ENCODE measurements at places on chromosomes 6 and 20.

DNA sequence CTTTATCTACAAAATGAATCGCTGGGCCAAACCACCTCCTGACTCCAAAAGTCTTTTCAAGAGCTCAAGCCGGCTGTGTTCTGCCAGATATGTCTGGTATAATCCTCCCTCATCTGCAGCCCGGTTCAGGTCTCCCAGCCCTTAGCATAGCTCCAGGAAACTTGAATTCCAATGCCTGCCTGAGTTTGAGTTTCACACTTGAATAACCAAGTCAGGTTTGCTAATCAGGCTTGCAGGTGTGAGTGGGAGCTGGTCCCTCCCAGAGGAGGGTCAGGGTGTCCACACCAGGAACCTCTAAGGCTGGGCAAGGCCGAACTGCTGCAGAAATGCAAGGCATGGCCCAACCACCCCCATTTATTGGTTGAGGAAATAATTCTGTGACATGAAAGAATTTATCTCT is 96.6 kb downstream of the TMEM242 start:
- no peak for DNase-seq

DNA sequence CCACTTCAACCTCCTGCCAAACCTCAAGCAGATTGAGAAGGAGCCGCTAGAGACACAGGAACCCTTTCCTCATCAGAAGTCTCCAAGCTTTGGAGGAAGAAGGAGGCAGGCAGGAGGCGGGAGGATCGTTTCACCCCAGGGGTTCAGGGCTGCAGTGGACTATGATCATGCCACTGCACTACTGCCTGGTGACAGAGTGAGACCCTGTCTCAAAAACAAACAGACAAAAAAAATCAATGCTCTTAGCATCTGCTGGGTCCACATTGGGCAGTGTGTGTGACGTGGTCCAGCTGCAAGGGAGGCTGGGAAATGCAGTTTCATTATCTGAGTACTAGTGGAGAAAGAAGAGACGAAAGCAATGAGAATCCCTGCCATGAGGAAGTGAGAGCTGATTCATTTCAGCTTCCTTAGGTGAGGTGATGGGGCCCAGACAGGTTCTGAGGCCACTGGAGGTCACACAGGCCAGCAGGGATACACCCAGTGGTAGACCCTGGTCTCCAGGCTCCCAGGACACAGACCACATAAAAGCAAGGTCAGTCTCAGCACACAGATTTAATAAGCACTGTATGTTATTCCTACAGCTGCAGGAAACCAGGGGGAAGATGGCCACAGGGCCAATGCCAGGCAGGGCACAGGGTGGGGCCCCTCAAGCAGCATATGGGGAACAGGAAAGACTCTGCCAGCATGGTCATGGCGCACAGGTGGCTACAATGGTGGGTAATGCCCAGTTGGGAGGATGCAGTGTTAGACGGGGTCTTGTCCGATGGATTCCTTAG is 4.3 kb downstream of the GFRA4 start:
- no peak for DNase-seq

DNA sequence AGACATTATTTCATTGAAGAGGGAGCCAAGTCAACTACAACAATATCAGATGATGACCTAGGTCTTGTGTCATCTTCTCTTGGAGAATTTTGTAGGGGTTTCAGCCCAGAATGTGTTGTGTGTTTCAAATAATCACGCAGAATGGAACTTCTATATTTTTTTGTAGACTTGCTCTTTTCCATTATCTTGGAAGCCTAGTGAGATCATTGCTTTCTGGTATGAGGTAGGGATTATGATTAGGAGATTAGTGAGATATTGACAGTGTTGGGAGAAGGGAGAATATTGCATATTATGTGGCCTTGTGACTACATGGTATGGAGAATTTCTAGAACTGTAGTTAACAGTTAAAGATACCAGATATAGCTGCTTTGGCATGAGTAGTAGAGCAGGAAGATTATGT is 423.6 kb upstream of the PLCB4 start:
- DNase-seq: no peak

DNA sequence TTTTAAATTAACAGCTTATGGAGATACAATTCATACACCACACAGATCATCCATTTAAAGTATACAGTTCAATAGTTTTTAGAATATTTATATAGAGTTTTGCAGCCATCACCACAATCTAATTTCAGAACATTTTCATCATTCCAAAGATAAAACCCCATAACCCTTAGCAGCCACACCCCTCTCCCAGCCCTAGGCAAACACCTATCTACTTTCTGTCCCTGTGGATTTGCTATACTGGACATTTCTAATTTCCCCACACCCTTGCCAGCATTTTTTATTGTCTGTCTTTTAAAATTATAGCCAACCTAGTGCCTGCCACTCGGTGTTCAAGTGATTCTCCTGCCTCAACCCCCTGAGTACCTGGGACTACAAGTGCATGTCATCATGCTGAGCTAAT is 23.0 kb upstream of the AKAP7 start:
- DNase-seq: no peak

DNA sequence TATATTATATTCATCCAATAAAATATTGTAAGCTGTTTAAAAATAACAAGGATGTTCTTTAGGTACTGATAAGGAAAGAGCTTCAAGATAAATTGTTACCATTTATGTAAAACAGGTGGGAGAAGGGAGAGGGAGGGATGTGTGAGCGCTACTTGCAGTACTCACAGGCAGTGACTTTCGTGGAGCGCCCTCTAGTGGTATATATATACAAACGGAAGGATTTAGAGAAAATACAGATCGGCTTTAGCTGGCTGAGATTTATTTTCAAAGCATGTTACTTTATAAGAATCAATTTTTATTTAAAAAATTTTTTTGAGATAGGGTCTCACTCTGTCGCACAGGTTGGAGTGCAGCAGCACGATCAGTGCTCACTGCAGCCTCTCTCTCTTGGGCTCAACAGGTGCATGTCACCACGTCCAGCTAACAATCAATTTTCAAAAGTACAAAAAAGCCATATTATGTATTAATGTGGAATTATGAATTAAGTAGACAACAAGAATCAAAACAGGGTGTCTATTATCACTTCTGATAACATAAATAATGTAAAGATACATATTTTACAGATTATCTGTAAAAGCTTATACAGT is 3.3 kb upstream of the MOG start:
- no peak for DNase-seq

DNA sequence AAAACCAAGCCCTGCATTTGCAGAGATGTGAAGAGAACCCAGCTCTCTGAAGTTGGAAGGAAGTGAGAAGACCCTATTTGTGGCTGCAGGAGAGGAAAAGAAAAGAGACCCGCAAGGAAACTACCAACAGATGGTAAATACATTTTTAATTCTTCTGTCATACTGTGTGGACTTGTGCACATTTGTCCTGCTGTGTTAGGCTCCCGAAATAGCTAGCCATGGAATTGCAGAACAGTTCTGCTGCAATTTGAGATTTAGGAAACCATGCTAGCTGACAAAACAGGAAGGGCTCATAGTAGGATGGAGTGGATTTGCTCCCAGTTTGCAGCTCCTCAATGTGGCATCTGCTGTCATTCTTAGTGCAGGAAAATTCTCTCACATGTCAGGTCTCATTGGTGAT is 12.1 kb upstream of the ATXN1 start:
- DNase-seq: no peak

GRCh38 chr6:125742464-125743120 is 6.8 kb upstream of the HEY2 start:
- DNase-seq: no peak

- no peak for DNase-seq
Observed at GRCh38 chr6:113805173-113805790, 51.9 kb upstream of the MARCKS start.

DNA sequence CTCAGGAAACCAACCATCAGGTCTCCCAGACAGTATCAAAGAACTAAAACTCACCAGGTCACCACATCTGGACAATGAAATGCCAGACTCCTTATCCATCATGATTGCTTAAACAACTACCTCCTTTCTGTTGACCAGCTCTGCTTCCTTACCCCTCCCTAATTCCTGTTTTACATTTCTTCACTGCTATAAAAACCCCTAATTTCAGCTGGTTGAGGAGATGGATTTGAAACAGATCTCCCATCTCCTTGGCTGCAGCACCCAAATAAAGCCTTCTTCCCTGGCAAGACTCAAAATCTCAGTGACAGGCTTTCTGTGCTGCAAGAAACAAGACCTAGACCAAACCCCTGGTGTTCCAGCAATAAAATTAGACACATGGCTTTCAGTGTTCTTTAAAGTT is 40.3 kb downstream of the MYLK4 start:
- no peak for DNase-seq

GRCh38 chr20:57508381-57508780 is 16.6 kb downstream of the CTCFL start:
- no peak for DNase-seq

GRCh38 chr6:147438758-147439528 is 69.5 kb upstream of the SAMD5 start:
- DNase-seq: no peak

GRCh38 chr20:36815454-36816091 is 42.0 kb upstream of the DSN1 start:
- DNase-seq: no peak

Data from stimulated activated effector memory CD8-positive, alpha-beta T cell treated with anti-CD3 and anti-CD28 coated beads, Interleukin-12 subunit alpha, Interleukin-12 subunit beta, amount 100 ng/mL, for 72 hours (primary cell).